ENCODE measurements at places on chromosomes 1 and 21.

DNA sequence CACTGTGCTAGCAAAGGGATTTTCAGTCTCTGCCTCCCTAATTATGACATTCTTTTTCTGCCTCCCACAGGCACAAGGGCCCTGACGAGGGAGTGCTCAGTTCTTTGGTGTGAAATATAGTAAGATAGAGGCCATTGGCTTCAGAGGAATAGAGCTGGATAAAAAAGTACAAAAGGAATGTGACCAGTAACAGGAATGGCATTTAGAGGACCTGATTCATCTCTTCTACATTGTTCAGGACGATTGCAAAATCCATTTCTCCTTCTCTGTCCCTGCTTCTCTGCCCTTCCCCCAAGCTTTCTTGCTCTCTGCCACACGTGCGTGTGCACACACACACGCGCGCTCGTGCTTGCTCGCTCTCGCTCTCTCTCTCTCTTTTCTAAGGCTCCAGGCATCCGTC lies 668.2 kb downstream of the KIF26B start:
- H3K27me3 ChIP-seq = no peaks in the 10 kb centered on the region
- H3K36me3 ChIP-seq = peaks cover 2% of the 10 kb centered on the region
- DNase-seq = no peak
- H3K4me3 ChIP-seq = no peak overlapping the region

DNA sequence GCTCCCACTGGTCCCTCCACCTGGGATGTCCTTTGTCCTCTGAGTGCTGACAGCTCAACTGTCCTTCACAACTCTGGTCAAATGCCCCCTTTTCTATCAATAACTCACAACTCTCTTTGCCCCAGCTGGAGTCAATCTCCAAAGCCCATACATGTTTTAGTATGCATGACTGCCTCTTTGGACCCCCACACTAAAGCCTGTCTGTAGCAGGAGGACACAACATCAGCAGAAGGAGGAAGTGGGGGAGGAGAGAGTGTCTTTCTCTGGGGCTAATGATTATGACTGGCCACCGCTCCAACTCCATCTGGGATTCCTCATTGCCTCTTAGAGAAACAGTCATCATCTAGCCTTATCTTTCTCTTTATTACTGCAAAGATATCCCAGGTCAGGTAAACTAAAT lies 186.6 kb upstream of the FGGY start:
- peaks cover 2% of the 10 kb centered on the region for H3K4me1 ChIP-seq
- no peaks in the 10 kb centered on the region for H3K36me3 ChIP-seq

DNA sequence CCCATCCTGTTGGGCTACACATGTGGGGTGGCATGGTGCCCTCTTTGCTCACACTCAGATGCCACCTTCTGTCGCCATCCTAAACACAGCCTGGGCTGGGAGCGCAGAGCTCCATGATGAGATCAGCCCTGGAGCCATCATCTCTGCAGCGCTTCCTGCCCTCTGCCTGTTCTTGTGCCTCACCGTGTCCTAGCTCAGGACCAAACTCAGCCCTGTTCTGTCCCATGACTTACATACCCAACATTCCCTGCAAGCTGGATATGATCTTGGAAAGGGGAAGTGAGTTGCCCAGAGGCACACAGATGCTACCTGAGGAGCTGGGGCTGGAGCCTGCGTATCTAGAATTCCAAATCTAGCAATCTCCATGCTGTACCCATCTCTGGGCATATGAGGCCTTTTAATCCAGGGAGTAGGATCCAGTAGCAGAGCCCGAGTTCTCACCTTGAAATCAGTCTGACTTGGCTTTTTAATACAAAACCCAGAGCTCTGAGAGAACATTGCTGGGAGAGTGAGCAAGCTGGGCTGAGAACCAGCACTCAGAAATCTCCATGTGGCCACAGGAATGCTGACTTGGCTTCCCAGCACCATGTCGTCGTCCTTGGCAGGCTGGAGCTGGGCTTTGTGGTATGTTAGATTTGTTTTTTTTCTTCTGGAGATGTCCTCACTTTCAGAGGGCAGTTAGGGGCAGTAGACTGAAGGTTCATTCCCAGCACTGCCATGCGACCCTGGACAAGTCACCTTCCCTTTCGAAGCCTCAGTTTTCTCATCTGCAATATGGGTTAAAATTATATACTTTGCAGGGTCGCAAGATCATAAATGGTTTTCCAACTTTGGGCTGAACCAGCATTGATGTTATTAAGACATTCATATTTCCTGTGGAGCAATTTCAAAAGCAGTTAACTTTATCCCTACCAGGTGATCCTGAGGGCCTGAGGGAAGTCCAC lies 2.6 kb downstream of the ALPL start:
- H3K27me3 ChIP-seq = peaks cover 62% of the 10 kb centered on the region
- DNase-seq = no peak
- no peaks in the 10 kb centered on the region for H3K36me3 ChIP-seq
- H3K4me1 ChIP-seq = peaks cover 5% of the 10 kb centered on the region

DNA sequence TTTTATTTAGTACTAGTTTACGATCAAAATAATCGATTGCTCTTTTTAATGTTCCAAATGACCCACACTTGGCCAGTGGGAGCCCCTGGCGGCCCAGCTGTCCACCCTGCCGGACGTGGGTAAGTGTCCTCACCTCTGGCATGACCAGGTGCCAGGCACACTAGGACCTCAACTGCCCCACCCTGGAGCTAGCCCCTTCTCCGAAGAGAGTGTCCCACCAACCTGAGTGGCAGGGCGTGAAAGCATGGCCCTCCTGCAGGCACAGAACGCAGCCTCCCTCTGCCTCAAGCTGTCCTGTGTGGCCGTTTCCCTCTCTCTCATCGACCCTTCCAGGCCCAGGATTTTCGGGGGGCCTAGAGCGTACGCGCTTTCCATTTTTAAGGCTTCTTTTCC lies 32.9 kb upstream of the AGPAT3 start:
- peaks cover 26% of the 10 kb centered on the region for H3K4me1 ChIP-seq
- no peaks in the 10 kb centered on the region for H3K36me3 ChIP-seq
- no peak overlapping the region for H3K27ac ChIP-seq
- H3K27me3 ChIP-seq = no peaks in the 10 kb centered on the region
- H3K4me3 ChIP-seq = no peak overlapping the region

DNA sequence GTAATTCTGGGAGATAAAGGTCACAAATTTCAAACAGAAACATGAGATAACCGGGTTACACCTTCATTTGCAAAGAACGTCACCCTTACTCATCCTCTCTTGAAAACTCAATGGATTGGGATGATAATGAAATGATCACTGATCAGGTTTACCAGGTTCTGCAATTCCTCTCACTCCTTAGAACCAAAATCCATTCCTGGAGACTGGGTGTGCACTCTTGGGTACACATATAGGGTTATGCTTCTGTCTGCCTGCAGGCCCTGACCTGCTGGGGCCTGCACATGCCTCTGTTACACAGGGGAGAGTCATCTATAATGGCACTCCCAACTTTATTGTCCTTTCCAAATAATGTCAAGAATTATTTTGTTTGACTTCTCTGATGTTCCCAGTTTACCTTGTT lies 8.3 kb downstream of the SUSD4 start:
- no peaks in the 10 kb centered on the region for H3K4me1 ChIP-seq
- no peak overlapping the region for H3K27ac ChIP-seq
- no peak overlapping the region for H3K4me3 ChIP-seq
- no peak for DNase-seq
- peaks cover 59% of the 10 kb centered on the region for H3K27me3 ChIP-seq

GRCh38 chr1:68173936-68174737 lies 58.2 kb downstream of the WLS start:
- H3K4me3 ChIP-seq = no peak overlapping the region
- no peak for DNase-seq
- no peaks in the 10 kb centered on the region for H3K27me3 ChIP-seq
- H3K4me1 ChIP-seq = no peaks in the 10 kb centered on the region

GRCh38 chr1:109388884-109389637 lies 8.7 kb downstream of the SORT1 start:
- H3K36me3 ChIP-seq = no peaks in the 10 kb centered on the region
- H3K4me3 ChIP-seq = no peak overlapping the region
- peak overlapping the region; percentile 59 for H3K27ac ChIP-seq
- no peak for DNase-seq
- H3K4me1 ChIP-seq = peaks cover 57% of the 10 kb centered on the region
- H3K27me3 ChIP-seq = no peaks in the 10 kb centered on the region

- DNase-seq = no peak
- H3K27ac ChIP-seq = no peak overlapping the region
- H3K36me3 ChIP-seq = no peaks in the 10 kb centered on the region
- H3K4me3 ChIP-seq = no peak overlapping the region
- no peaks in the 10 kb centered on the region for H3K4me1 ChIP-seq
Observed at GRCh38 chr1:101165532-101165931, 71.3 kb upstream of the S1PR1 start.

- no peaks in the 10 kb centered on the region for H3K27me3 ChIP-seq
- H3K27ac ChIP-seq = no peak overlapping the region
- no peaks in the 10 kb centered on the region for H3K36me3 ChIP-seq
- no peak for DNase-seq
- H3K4me1 ChIP-seq = no peaks in the 10 kb centered on the region
Observed at GRCh38 chr1:101365186-101365585, 128.4 kb downstream of the S1PR1 start.

GRCh38 chr21:40244981-40245380 lies 377.7 kb downstream of the PCP4 start:
- no peaks in the 10 kb centered on the region for H3K4me1 ChIP-seq
- DNase-seq = no peak
- H3K27me3 ChIP-seq = no peaks in the 10 kb centered on the region
- no peak overlapping the region for H3K4me3 ChIP-seq
- H3K27ac ChIP-seq = no peak overlapping the region
- no peaks in the 10 kb centered on the region for H3K36me3 ChIP-seq

GRCh38 chr21:31545036-31545435 lies 114.5 kb upstream of the SOD1 start:
- no peaks in the 10 kb centered on the region for H3K4me1 ChIP-seq
- no peaks in the 10 kb centered on the region for H3K36me3 ChIP-seq
- no peak overlapping the region for H3K27ac ChIP-seq
- H3K4me3 ChIP-seq = no peak overlapping the region

- no peaks in the 10 kb centered on the region for H3K4me1 ChIP-seq
- DNase-seq = peak; percentile 26
- H3K27ac ChIP-seq = no peak overlapping the region
- H3K27me3 ChIP-seq = no peaks in the 10 kb centered on the region
- no peak overlapping the region for H3K4me3 ChIP-seq
Observed at GRCh38 chr1:92951141-92951582, 10.1 kb downstream of the DIPK1A start.

DNA sequence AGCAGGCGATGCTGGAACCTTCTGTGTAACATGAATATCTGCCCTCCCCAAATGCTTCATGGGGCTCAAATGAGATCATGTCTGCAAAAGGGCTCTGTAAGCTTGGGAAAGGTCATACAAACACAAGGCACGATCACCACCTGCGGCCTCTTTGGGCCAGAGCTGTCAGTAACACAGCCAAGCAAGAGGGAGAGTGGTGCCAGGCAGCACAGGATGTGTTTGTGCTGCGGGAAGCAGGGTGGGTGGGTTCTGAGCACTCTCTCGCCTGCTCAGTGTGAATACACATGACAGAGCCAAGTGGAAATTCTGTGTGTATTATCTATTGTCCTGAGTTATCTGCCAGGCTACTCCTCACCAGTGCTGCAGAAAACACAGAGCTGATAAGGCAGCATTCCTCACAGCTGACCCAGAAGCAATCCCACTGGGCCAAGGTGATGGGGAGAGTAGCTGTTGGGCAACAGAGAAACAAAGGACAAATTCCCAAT lies 101.2 kb downstream of the LAMC2 start:
- H3K4me3 ChIP-seq = no peak overlapping the region
- no peak overlapping the region for H3K27ac ChIP-seq
- DNase-seq = no peak
- H3K27me3 ChIP-seq = no peaks in the 10 kb centered on the region
- H3K36me3 ChIP-seq = no peaks in the 10 kb centered on the region
- H3K4me1 ChIP-seq = no peaks in the 10 kb centered on the region

DNA sequence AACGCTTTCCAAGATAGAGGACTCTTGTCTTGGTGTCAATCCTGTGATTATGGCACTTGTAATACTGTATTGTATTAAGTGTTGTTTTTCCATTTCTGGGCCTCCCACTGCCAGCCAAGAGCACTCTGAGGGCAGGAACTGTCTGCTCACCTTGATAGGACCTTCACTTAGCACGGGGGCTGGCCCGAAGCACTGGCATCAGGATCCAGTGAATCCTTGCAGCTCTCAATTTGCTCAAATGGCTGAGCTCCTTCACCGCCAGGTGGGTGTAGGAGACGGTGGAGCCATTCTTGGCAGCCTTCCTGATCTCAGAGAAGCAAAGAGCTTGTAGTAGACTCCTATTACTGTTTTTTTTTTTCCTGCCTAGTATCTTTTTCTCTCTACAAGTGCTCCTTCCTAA lies 17.7 kb downstream of the MECR start:
- no peak overlapping the region for H3K4me3 ChIP-seq
- H3K36me3 ChIP-seq = peaks cover 12% of the 10 kb centered on the region
- peaks cover 4% of the 10 kb centered on the region for H3K4me1 ChIP-seq
- DNase-seq = no peak
- no peak overlapping the region for H3K27ac ChIP-seq

GRCh38 chr1:212794561-212795014 lies 2.9 kb downstream of the TATDN3 start:
- no peak overlapping the region for H3K4me3 ChIP-seq
- H3K4me1 ChIP-seq = peaks cover 9% of the 10 kb centered on the region
- no peak for DNase-seq
- no peaks in the 10 kb centered on the region for H3K27me3 ChIP-seq

GRCh38 chr1:172821609-172822274 lies 162.8 kb downstream of the FASLG start:
- H3K4me1 ChIP-seq = peaks cover 16% of the 10 kb centered on the region
- no peak overlapping the region for H3K4me3 ChIP-seq
- no peaks in the 10 kb centered on the region for H3K36me3 ChIP-seq
- no peaks in the 10 kb centered on the region for H3K27me3 ChIP-seq

- no peak overlapping the region for H3K27ac ChIP-seq
- H3K4me3 ChIP-seq = no peak overlapping the region
- no peak for DNase-seq
- peaks cover 8% of the 10 kb centered on the region for H3K4me1 ChIP-seq
- no peaks in the 10 kb centered on the region for H3K27me3 ChIP-seq
- peaks cover 28% of the 10 kb centered on the region for H3K36me3 ChIP-seq
Observed at GRCh38 chr1:156721535-156721934, 6.7 kb upstream of the METTL25B start.

DNA sequence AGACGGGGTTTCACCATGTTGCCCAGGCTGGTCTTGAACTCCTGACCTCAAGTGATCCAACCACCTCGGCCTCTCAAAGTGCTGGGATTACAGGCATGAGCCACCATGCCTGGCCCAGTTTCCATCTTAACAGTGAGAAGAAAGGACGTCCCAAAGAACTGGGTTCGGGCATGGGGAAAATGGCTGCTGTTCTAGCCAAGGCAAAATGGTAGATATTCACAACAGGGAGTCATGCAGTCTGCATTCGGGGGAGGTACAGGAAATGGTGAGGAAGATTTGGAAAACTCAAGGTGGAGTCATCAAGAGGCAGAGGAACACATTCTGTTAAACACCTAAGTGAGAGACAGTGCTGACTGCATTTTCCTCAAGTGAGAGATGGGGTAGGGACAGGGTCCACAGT lies 4.1 kb upstream of the ATP2B4 start:
- peaks cover 20% of the 10 kb centered on the region for H3K4me1 ChIP-seq
- no peak for DNase-seq
- H3K4me3 ChIP-seq = no peak overlapping the region

GRCh38 chr21:42989816-42990650 lies 15.7 kb downstream of the PKNOX1 start:
- no peak overlapping the region for H3K27ac ChIP-seq
- DNase-seq = no peak
- H3K4me3 ChIP-seq = no peak overlapping the region
- H3K36me3 ChIP-seq = no peaks in the 10 kb centered on the region
- no peaks in the 10 kb centered on the region for H3K27me3 ChIP-seq
